Left ventricle myocardium superior (tissue), 1 donor: ENCODE measurements at places on chromosomes 4 and X. TPM values are rescaled to one million over a fixed set of nuclear protein-coding genes. Genes with fewer than 3 reads are reported as not detected.

- no peak for DNase-seq
Measured at GRCh38 chrX:49915361-49916222, 6.8 kb upstream of the CLCN5 start.

GRCh38 chr4:83083925-83084475, 30.5 kb downstream of the PLAC8 start:
- no peak for DNase-seq

- DNase-seq = no peak
Measured at GRCh38 chrX:68749426-68749825, 79.4 kb upstream of the EFNB1 start.

DNA sequence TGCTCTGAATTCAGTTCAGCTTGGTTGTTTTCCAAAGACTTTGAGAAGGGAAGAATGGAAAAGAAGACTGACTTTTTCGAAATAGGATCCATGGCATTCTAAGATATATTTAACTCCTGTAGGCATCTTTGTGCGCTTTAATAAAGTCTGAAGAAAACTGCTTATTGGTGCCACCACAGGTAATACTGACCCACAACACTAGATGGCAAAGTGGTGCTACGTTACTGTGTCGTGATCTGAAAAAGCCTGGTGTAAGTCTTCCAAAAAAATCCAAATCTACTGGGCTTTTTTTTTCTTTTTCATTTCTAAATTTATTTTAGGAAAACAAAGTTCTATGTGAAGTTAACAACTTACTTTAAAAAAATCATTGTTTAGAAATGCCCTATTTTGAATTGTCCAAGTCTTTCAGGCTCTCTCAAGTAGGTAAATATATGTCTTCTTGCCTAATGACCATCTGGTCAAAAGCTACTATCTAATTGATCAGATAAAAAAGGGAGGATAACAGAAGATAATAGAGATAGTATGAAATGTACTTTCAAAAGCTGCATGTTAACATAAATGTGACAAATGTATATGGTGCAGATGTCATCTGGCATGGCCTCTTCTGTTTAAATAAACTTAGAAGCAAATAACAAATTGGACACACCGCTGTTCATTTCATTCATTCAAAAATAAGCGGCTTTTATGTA, 47.0 kb upstream of the MID1IP1 start:
- DNase-seq = no peak

The P2RY4 gene
- total RNA-seq = not detected

DNA sequence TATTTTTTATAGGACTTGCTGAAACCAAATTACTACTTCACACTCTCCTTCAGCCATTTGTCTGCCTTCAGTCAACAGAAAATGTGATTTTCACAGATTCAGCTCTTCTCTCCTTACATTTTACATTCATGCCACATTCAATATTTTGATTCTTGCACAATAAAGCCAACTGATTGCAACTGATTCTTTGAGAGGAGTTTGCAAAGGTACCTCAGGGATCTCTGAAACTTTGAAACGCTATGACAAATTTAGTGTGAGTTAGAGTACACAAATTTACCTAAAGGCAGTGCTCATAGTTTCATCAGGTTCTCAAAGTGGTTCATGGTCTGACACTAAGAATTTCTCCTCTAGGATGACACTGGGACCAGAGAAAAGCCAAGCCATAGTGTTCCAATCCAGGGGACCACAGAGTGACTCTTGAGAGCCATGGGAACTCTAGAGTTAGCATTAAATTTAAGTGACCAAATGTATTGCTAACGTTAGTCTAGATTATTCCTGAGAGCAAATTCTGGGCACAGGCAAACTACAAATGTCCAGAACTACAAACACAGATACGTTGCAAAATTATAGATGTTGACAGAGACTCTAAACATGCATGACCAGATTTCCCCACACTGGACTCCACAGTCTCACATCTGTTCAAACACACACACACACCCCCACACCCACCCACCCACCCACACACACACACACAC, 9.0 kb downstream of the CSN3 start:
- DNase-seq = no peak

GRCh38 chr4:166622425-166622977, 611.8 kb downstream of the SPOCK3 start:
- DNase-seq = no peak

The CXCL1 gene
- total RNA-seq = 3.0 TPM

GRCh38 chr4:137253949-137254348, 278.3 kb downstream of the PCDH18 start:
- DNase-seq = no peak

- no peak for DNase-seq
Measured at GRCh38 chrX:72028701-72029470, 102.8 kb downstream of the RTL5 start.

The ANXA10 gene
- total RNA-seq = not detected

- no peak for DNase-seq
Measured at GRCh38 chr4:71860643-71861042, 76.8 kb upstream of the GC start.

The TXK gene
- 0.20 TPM for total RNA-seq

GRCh38 chrX:16138108-16138427, 14.7 kb downstream of the GRPR start:
- DNase-seq = no peak

The CLTRN gene
- total RNA-seq = 0.79 TPM

DNA sequence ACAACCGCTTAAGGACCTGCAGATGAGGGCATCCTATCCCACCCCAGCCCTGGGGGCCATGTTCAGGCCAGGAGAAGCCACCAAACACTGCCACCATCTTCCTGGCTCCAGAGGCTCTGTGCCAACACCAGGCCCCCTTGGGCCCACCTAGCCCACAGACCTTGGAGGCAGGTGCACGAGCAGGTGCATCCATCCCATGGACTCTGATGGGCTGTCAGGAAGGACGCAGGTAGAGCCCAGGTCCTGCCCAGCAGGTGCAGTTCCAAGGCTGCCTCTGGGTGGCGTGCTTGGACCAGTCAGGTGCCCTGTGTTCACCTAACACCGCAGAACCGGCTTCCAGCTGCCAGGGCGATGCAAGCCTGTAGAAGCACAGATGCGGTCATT, 22.8 kb upstream of the PDE6B start:
- DNase-seq = peak; percentile 44

The DCAF8L2 gene
- total RNA-seq = not detected

- no peak for DNase-seq
Measured at GRCh38 chr4:72390409-72390808, 178.6 kb downstream of the ADAMTS3 start.

The FAM241A gene
- total RNA-seq = 11.3 TPM

The PDLIM3 gene
- total RNA-seq = 123 TPM

DNA sequence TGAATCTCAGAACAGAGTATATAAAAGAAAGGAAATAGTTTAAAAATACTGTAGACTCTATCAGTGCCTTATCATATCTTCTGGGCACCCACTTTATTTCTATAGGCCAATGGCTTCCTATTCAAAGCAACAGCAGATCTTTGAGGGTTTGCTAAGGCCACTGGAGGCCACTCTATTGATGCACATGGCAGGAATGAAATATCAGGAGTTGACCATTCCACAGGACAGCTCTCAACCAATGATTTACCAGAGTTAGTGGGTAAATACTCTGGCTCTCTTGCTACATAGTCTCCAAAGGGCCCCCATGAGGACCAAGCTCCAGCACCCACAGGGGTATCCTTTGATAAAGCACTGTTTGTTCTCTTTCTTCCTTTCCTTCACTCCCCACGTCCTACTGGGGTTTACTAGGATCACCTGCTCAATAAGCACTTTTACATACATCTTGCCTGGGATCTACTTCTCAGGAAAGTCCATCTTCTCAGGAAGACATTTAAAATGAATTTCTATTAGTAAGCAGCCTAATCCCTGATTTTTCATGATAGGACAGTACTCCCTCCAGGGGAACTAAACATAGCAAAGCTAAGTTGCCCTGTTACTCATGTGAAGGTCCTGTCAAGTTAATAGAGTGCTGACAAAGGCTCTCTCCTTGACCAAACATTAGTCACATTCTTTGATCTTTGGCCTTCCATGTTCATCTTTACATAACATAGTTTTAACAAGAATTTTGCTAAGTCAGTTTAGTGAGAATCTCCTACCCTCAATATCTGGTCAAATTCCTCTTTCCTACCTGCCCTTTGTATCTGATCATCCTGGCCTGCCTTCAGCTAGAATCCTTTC, 459.7 kb downstream of the GRXCR1 start:
- DNase-seq = no peak
